ENCODE measurements at places on chromosomes 3 and 15.

GRCh38 chr3:197599089-197599765, 43.5 kb upstream of the BDH1 start:
- DNase-seq, result peak; percentile 90

- no peak for DNase-seq
These were observed 11.1 kb downstream of the VIPR1 start for GRCh38 chr3:42513521-42513920.

- DNase-seq, result no peak
These were observed 261.3 kb upstream of the ICE2 start for GRCh38 chr15:60740231-60740630.

DNA sequence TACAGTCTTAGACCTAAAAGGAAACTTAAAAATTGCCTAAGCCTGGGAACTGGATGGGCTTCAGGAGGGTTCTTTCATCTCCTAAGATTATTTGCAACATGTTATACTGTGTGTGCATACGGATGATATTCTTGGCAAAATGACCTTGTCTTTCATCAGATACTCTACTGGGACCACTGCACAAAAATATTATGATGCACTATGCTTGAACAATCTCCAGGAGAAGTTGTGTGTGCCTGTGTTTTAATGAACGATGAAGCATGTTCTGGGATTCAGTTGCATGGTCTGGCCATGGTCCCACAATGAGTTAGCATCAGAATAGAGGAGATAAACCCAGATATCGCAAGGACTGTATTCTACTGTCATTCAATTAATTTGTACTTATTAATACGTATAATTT, 68.7 kb downstream of the GAP43 start:
- no peak for DNase-seq

- DNase-seq, result no peak
These were observed 104.3 kb downstream of the LINGO1 start for GRCh38 chr15:77528290-77528967.

GRCh38 chr15:68411343-68411675, 20.7 kb downstream of the ITGA11 start:
- DNase-seq, result no peak

Measured in cerebellar cortex (tissue), 1 donor.